ENCODE measurements at places on chromosomes 4 and X.
A peak's percentile ranks its signal among the peaks of the same experiment; 100 is the strongest.

- DNase-seq: no peak
Measured at GRCh38 chrX:6384371-6384770, 150.5 kb downstream of the VCX3A start.

DNA sequence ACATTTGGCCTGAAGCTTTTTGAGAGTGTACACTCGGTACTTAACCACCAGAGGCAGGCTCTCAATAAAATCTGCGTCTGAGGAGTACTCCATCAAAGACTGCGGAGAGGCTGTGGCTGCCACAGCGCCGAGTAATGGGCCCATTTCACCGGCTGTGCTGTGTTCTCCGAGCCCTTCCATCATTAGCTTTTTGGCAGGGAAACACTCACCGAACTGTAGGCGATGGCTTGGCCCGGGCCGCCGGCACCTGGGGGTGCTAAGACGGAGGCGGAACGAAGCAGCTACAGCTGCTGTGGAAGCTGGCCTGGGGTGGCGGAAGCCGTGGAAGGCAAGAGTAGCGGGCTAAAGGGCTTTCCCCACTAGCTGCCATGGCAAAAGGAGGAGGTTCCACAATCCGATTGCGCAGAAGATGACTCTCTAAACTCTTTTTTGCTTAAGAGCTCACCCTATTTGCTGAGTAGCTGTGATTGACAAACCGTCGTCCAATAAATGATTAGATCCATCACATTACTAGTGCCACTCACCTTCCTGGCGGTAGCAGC, 48.5 kb upstream of the PABPC1L2A start:
- DNase-seq: peak; percentile 61

GRCh38 chr4:184748251-184748652, 14.4 kb upstream of the CENPU start:
- peak; percentile 71 for DNase-seq

DNA sequence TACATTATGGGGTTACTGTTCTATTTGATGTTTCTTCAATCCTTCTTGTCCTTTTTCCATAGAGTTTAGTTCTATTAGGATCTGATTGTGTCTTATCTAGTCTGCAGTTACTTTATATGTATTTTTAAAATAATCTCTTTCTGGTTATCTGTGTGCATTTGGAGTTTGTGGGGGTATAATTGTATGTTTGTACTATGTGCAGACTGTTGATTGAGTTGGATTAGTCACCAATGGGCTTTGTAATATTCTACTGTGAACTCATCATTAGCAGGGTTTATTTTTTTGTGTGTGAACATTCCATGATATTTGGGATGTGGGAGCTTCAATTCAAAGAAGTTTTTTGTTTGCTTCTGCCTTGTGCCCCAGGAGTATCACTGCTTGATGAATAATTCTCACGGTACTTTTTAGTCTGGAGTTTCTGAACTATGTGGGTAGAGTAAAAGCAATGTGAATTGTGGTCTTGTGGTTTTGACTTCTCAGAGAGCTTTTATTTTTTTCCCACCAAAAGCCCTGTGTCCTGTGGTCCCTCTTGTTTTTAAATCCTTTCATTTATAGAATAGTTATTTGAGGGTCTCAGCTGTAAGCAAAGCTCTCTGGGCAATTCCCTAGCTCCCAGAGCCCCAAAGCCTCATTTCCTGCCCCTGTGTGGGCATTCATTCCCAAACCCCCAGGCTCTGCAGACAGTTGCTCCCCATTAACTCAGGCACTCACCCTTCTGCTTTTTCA, 127.8 kb downstream of the PHKA2 start:
- DNase-seq: no peak

- DNase-seq: no peak
Measured at GRCh38 chr4:29405116-29405515, 1315.1 kb upstream of the PCDH7 start.

GRCh38 chrX:15723887-15724517, 14.1 kb upstream of the CA5B start:
- DNase-seq: no peak

DNA sequence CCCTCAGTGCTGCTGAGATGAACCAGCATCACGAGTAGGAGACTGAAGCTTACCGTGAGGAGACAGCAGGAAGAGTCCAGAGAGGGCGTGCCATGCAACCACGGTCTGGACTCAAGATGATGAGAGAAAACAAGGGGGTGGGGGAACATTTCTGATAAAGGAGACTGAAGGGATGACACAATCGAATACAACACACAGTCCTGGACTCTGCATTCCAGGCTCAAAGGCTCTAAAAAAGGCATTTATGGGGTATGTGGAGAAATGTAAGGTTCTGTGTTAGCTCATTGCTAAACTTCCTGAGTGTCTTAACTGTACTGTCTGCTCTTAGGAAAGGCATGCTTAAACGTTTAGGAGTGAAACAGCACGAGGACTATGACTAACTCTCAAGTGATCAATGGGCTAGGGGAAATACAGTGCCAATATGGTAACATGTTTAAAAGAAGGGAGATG, 20.6 kb upstream of the IRAK1 start:
- DNase-seq: no peak

Data from upper lobe of right lung (tissue), 1 donor.